NCI-H524 (cell line): ENCODE measurements at places on chromosomes 12 and 14.

DNA sequence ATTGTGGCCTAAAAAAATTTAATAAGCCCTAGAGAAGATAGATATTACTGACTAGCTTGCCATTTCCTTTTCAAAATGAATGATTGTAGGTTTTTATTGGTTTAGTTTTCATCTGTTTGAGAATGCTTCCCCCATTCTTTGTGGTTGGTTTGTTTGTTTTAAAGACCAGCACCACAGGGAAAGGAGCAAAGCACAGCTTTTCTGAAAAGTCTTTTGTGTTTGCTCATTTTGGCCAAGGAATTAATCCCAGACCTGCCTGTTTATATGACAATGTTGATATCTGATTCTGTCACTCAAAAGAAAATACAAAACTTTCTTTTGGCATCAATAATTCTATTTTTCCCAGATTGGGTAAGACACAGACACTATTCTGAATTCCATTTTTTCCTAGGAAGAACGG is 312.5 kb upstream of the FLRT2 start:
- DNase-seq: no peak

DNA sequence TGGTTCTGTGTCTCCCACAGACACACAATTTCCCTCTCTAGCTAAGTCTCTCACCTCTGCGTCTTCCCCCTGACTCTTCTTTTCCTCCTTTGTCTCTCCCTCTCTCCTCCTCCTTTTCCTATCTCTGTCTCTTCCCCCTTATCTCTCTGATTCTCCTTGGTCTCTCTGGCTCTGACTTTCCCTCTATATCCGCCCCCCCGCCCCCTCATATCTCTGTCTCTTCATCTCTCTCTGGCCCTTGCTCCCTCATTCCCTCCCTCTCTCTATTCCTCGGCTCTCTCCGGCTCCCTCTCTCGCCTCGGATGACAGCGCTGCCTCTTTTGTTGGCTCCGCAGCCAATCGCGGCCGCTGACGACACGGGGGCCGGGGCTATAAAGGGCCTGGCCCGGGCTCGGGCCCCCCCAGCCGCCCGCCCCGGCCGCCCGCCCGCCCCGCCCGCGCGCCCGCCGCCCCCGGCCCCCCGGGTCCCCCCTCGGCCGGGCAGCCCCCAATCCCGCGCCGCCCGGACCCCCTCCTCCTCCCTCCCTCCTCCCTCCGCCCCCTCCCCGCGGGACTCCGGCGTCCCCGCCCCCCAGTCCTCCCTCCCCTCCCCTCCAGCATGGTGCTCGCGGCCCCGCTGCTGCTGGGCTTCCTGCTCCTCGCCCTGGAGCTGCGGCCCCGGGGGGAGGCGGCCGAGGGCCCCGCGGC is at the start of gene GDF11:
GDF11 (plus strand) TSS at position 404 of the 687 bp plus-strand sequence; CDS start at position 599, 195 bp downstream.
- peak; percentile 75 for DNase-seq

GRCh38 chr12:6442836-6443235 is 1.9 kb upstream of the CD27 start:
- DNase-seq: no peak

- DNase-seq: no peak
Observed at GRCh38 chr12:53719649-53720048, 7.6 kb downstream of the CALCOCO1 start.

DNA sequence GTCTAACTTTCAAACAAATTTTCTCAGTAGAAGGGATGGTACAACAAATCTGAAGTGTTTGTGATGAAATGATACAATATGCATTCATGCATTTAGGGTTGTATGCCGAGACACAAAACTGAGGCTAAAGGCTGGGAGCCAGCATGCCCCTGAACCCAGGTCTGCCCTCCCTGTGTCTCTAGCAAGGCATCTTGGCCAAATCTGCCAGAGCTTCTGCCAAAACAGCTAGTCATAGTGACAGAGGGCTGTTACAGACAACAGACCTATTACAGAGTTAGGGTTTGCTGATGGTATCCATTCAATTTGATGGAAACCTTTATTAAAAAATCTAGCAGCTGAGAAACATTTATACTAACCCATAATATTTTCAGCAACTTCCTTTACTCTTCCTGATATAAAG is 11.3 kb upstream of the CHPT1 start:
- DNase-seq: no peak

DNA sequence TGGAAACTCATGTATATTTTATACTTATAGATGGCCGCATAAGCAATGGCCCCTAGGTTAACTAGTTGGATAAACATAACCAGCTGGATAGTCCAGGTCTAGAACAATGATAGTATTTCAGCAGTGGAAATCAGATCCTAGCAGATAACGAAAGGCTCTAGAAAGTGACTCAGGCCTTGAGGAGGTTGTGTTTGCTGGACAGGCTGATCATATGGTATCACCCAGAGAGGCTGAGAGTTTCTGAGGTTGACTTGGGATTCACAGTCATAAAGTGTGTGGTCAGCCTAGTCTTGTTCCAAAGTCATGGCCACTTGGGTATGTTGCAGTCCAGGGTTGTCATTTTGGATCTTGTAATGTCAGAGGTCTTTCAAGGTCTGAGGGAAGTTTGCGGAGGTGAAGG is 16.8 kb downstream of the FLVCR2 start:
- no peak for DNase-seq

- DNase-seq: no peak
Observed at GRCh38 chr12:111150360-111150759, 218.5 kb downstream of the PHETA1 start.

DNA sequence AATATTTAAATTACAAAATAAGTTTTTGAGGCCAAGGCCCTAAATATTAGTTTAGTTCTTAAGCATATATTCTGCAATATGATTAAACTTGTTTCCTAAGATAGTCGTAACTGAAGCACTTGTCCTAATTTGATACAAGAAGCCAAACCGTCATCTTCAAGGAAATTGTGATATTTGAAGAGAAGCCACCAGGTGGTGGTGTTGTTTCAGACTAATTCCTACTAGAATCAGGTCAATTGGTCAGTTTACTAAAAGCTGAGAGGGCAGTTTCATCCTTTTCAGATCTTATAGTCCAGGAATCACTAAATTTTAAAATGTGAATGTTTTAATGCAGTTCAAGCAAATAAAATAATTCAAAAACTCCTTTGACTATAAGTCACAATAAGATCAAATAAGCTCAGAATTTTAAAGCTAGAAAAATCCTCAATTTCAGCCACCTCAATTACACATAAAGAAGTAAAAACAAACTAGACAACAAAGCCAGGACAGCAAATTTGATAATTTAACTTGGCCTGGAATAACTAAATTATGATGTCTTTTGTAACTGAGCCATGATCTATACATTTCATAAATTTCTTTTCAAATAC is 7.1 kb upstream of the ARL1 start:
- DNase-seq: peak; percentile 54

DNA sequence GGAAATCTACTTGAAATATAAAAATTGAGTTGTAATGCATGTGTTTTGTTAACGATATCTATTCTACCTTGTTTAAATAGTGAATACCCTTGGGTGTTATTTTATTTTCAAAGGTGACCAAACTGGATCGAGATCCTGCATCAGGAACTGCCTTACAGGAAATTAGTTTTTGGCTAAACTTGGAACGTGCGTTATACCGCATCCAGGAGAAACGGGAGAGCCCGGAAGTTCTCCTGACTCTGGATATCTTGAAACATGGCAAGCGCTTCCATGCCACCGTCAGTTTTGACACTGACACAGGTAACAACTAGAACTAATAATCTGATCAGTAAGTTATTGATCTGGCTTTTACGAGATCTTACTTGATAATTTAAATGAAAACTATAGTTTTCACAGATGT is 15.9 kb downstream of the DYNC1H1 start:
- no peak for DNase-seq

- DNase-seq: no peak
Observed at GRCh38 chr14:74952180-74952665, 3.2 kb downstream of the PGF start.

DNA sequence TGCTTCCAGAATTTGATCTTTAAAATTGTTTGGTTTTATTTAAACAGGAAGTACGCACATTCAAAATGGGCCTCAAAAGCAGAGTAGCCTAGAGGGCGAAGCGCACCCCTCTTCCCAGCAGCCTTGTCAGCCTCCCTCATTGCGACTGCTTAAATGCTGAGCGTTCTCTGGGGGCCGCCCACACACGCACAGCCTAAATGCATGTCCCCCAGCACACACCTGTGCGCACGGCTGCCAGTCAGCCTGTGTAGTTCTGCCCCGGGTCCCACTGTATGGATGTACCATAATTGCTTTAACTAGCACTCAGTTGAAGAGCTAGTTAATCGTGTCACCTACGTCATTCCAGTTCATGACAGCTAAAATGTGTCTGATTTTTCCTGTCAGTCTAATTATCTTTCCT is 79.3 kb downstream of the TESC start:
- no peak for DNase-seq

DNA sequence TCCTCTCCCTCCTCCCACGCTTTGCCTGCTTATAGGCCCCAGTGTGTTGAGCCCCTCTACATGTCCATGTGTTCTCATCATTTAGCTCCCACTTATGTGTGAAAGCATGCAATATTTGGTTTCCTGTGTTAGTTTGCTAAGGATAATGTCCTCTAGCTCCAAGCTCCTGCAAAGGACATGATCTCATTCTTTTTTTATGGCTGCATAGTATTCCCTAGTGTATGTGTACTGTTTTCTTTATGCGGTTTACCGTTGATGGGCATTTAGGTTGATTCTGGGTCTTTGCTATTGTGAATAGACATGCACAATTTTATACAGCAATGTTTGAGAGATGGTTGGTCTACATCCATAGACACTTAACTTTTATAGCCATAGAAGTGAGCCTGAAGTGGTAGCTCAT is 5.1 kb downstream of the RESF1 start:
- no peak for DNase-seq

- no peak for DNase-seq
Observed at GRCh38 chr12:67469666-67470065, 178.9 kb upstream of the DYRK2 start.

DNA sequence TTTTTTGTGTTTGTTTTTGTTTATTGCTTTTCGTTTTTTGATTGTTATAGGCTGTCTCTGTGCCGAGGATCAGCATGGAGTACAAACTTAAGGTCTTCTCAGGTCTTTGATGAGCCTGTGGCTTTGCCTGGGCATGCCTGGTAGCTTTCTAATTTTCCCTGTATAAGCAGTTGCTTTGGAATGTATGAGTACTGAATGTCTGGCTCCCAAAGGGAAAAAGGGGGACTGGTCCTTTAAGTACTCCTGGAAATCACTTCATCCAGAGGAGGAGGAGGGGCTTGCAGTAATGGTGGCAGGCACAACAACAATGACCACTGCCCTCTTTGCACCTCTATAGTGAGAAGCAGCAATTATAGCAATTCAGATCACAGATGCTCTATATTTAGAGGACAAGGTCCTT is 67.6 kb upstream of the TTC7B start:
- no peak for DNase-seq

- peak; percentile 24 for DNase-seq
Observed at GRCh38 chr12:76746516-76746915, 17.4 kb upstream of the ZDHHC17 start.

DNA sequence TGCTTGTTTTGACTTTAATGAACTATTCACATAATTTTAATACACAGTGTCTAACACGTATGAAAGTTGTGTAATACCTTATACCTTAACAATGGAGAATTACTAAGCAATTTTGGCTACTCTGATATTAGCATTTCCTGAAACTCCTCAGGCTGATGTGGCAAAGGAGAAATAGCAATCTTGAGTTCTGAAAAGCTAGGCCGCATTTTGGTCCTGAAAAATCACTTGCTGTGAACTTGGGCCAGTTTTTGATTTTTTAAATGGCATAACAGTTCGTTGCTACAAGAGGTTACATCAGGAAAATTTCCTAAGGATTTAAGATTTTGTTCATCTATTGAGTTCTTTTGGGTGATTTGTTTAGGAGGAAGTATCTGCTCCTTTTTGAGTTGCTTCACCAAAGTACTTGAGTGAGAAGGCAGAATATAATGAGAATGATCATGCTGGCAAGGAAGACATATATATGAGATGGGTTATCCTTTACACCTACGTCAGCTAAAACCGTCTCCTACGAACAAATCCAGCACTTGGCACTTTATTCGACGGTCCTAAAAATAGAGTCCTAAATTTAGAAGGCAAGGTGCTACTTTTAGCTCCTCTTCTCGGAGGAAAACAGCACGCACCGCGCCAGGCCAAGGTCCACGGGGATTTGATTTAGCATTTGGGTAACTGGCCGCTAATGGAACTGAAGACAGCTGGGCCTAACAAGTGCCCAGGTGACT is 32.2 kb downstream of the MIA2 start:
- DNase-seq: peak; percentile 25

DNA sequence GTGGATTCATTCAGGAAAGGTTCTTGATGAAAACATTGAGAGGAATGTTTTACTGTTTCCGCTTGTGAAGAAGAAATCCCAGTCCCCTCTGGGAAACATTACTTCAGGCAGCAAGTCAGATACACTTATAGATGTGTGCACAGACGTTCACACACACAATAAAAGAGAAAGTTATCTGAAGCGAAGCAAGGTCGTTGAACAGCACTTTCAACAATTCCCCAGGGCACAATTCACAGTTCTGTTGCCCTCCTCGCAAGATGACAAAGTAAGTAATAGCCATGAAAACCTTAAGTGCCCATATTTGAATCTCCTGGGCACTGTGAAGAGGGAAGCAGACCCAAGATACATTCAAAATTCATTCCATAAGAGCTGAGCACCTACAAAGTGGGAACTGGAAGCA is 156.6 kb upstream of the CAND1 start:
- DNase-seq: no peak

GRCh38 chr14:100994082-100994481 is 90.6 kb upstream of the RTL1 start:
- DNase-seq: no peak

DNA sequence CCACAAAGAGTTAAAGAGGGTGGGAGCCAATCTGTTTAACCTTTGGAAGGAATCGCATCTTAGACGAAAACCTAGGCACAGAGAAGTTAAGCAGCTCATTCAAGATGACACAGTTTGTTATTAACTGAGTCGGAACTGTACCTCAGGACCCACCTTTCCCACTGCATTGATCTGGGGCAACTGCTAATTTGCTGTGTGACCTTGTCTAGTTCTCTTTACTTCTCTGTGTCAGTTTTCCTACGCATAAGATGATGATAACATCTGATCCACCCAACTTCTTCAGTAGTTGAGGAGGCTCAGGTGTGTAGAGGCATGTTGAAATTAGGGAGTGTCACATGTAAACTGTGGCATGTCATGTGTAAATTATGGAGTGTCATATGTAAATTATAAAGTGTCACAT is 186.2 kb downstream of the ZFP36L1 start:
- DNase-seq: no peak

DNA sequence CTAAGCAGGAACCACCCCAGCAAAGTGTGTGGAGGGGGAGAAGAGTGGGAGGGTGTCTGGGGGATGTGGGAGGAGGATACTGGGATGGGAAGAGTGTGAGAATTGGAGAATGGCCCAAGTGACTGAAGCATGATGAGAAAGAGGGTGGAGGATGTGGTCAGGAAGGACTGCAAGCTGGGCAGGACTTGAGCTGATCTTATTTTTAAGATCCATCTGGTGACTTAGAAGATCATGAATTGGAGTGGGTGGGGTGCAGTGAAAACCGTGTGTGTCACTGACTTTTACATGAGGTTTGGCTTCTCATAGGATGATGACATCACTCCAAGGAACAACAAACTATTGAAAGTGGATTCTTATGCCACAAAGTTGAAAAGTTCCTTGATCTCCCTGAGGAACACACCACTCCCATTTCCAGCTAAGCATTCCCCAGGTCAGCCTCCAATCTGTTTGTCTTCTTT is 287.5 kb downstream of the GALC start:
- DNase-seq: no peak

GRCh38 chr12:98211909-98212695 is 303.3 kb upstream of the TMPO start:
- no peak for DNase-seq
